ENCODE measurements at places on chromosomes 2 and 18. TPM values are rescaled to one million over a fixed set of nuclear protein-coding genes. Genes with fewer than 3 reads are reported as not detected.

DNA sequence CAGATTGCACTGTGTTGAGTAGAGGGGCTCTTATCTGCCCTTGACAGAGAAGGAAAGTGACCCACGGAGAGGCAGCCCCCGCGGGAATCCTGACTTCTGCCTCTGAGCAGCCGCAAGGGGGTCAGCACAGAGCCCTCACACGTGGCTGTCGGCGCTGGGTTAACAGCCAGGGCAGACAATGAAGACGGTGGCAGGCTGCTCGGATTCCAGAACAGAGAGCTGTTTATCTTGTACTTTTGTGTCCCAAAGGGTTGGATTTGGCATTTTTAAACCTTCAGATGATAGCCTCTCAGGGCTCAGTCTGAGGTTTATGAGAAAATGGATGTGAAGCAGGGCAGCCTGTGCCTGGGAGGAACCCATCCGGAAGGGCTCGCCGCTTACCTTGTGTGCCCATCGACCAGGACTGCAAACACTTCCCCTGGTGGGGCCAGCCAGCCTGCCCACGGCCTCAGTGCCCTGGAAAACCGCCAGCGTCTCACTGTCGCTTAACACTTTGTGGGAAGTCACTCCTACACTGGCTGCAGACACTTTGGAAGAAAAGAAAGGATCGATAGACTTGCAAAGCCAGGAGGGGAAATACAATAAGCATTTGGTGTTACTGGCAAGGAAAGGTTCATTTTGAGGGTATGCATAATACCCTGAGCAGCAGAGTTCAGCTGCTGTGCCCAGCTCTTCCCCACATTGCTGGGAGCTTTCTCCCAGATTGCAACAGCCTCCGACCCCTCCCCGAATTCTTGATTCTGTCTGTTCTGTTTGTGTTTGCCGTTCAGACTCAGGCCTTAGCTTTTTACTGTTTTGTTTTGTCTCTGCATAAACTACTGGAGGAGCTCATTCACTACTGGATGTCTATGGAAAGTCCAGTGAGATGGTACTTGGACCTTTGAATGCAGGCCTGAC is 325.3 kb upstream of the MYT1L start:
- DNase-seq = no peak

DNA sequence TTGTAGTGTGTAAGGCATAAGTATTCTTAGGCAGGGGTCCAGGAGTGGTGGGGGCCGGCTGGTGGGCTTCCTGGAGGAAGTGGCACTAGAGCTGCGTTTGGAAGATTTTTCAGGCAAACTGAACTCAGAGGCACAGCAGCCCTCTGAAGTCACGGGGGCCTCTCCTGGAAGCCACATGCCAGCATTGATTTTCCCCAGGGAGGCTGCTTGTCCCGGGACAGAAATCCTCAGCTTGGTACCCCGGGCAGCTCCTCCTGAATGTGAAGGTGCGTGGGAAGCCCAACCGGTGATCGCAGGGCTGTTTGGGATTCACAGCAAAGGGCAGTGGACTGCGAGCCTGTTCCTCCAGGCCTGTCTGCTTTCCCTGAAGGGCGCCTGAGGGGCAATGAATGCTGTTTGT is 1.6 kb upstream of the PDIA6 start:
- no peak for DNase-seq

- no peak for DNase-seq
Observed at GRCh38 chr2:43160778-43161177, 65.6 kb downstream of the ZFP36L2 start.

GRCh38 chr18:44716697-44717163 is 36.0 kb downstream of the SETBP1 start:
- DNase-seq = no peak

- no peak for DNase-seq
Observed at GRCh38 chr18:74661008-74661407, 63.3 kb downstream of the ZNF407 start.

GRCh38 chr2:13669607-13670006 is 952.9 kb downstream of the TRIB2 start:
- no peak for DNase-seq

- DNase-seq = no peak
Observed at GRCh38 chr2:119744335-119744939, 15.3 kb upstream of the PTPN4 start.

- no peak for DNase-seq
Observed at GRCh38 chr18:47928466-47928865, 2.0 kb downstream of the SMAD2 start.

GRCh38 chr2:240225660-240226475 is 85.4 kb upstream of the OTOS start:
- DNase-seq = no peak

GRCh38 chr2:190320696-190321095 is 1.1 kb upstream of the HIBCH start:
- DNase-seq = no peak

DNA sequence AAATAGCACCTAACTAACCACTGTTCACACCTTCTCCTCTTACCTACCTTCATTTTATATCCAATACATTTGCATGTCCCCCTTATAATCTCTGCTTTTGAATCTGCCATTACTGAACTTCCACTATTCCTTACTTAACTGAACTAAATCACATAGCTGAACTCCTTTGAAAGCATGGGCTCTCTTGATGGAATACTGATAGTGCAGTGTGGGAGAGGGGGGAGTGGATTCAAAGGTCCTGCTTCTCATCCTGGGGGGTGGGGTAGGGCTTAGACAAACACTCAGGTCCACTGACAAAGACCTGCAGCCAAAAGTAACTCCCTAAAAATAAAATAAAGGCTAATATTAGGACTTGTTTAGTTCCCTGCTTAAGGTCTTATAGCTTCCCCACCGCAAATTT is 8.6 kb downstream of the MCEE start:
- DNase-seq = no peak

DNA sequence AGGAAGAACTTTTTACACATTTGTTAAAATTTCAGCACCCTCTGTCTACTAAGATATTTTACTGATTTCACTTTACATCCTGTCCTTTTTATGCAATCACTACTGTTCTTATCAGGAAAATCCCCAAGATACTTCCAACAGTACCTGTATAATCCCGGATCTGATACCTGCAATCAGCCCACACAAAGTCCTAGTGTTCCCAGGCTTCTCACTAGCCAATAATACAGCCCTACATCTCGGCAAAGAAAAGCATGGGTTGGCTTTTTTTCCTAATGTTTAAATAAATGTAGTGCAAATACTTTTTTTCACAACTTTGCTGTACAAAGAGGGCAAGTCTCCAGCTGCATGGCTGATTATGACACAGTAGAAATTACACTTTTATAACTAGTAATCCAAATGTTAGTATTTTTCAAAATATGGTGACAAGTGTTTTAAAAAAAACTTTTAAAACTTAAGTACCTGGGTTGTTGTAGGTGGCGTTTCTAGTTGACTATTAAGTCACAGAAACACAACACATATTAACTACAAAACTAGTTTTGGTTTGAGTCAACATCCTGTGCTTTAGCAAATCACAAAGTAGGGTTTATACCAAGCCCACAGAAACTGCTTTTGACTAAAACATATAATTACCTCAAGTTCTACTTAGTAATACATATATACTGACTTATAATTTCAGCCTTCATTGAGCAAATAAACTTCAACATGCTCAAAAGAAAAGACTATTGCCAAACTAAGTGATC is 19.5 kb downstream of the CNOT11 start:
- DNase-seq = no peak

DNA sequence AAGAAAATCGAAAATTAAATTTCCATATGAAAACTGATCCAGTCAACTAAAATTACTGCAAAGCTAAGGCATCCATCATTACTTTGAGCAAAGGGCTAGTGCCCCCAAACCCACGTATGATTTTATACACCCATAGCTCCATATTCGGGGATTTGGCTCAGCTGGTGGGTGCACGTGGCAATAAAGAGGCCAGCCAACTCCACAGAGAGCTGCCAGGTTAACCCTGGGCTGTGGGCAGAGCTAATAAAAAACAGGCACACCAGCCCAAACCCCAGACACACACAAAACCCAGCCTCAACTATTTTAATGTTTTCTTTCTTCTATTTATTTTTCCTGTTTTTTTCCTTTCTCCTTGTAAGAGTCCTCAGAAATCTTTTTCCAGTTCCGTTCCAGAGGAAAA is 151.3 kb upstream of the SOX11 start:
- DNase-seq = no peak

- DNase-seq = no peak
Observed at GRCh38 chr2:44197816-44198215, 29.1 kb downstream of the PPM1B start.

- no peak for DNase-seq
Observed at GRCh38 chr2:75065402-75066008, 107.1 kb downstream of the POLE4 start.

DNA sequence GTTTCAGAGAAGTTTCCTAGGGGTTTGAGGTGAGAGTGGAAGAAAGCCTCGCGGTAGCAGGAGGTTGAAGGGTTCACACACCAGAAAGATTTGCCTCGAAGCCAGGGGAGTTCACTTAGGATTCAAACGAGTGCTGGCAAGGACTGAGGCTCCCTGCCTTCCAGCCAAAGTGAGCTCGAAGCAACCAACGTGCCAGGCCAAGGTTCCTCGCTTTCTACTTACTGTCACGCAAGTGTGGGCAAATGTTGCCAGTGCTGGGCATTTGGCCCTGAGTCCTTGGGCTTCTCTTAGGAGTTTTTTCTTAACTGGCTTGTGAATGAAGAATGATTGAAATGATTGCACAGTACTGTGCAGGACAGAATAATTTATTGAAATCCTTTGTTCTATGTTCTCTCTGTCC is 53.6 kb downstream of the TMEM178A start:
- DNase-seq = no peak

GRCh38 chr2:230234845-230235244 is 9.3 kb downstream of the SP140 start:
- DNase-seq = no peak

DNA sequence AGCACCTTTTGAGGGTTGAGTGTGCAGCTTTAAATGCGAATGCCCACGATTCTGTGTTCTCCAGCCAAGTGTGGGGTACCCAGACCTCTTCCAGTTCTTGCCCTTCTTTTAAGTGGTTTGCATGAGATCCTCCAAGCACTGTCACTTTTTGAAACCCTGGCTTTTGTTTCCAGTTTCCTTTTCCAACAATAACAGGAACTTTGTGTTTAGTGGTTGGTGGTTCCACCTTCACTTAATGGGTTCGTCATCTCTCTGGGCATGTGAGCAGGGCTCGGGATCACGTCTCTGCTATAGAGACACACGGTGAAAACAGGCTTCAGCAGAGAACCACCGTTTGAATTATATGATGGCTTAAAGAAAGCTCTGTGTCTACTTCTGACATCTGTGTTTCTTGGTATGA is 197.6 kb downstream of the LDLRAD4 start:
- DNase-seq = no peak

GRCh38 chr2:85792783-85793441 is 39.1 kb downstream of the ATOH8 start:
- DNase-seq = no peak

- DNase-seq = no peak
Observed at GRCh38 chr2:106076941-106077340, 117.2 kb downstream of the UXS1 start.

DNA sequence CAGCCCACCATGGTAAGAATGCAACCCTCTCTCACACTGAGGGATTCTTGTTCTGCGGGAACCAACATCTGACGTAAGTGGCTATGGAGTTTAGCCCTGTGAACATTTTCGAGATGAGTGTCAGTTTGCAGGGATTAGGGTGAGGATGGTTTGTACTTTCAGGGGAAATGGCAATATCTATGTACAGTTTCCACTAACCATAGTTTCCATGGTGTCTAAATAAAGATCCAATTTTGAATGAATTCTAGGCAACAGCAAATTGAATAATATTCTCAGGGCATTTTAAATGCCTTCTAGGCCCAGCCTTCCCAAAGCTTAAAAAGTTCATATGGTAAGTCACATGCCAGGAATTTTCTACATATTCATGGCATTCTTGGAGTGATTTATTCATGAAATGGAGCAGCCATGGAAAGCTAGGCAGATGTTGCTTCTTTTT is 105.4 kb upstream of the MMADHC start:
- no peak for DNase-seq

DNA sequence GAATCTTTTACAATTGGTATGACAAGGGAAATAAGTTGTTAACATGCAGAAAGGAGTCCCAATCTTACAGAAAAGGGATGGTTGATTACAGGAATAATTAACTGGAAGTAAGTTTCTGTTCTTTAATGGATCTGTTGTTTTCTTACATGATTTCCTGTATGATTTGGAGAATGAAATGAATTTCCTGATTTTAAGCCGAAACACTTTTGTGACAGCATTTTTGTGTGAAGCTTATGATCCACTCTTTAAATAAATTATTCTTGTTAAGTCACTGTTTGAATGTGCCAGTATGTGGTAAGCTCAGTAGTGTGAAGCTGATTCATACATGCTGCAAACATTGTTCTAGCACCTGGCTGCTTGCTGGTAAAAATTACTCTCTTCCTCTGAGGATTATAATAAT is 516.2 kb downstream of the DCDC2C start:
- DNase-seq = no peak

DNA sequence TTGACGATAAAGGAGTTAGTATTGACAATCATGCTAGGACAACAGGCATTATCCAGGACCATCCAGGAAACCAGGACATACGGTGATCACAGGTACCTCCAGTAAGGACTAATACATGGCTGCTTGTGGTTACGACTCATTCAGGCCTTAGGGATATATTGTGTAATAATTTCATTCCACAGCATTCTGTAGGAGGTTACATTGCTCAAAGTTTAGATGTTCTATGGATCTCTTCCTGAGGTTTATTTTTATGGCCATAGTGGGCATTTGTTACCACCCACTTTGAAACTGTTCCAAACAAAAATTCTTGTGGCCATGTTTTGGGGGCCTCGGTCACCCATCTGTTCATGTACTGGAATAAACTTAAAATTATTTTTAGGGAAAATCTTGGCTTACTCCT is 431.6 kb downstream of the METTL4 start:
- no peak for DNase-seq

- no peak for DNase-seq
Observed at GRCh38 chr2:230318190-230319121, 8.5 kb upstream of the SP140L start.

DNA sequence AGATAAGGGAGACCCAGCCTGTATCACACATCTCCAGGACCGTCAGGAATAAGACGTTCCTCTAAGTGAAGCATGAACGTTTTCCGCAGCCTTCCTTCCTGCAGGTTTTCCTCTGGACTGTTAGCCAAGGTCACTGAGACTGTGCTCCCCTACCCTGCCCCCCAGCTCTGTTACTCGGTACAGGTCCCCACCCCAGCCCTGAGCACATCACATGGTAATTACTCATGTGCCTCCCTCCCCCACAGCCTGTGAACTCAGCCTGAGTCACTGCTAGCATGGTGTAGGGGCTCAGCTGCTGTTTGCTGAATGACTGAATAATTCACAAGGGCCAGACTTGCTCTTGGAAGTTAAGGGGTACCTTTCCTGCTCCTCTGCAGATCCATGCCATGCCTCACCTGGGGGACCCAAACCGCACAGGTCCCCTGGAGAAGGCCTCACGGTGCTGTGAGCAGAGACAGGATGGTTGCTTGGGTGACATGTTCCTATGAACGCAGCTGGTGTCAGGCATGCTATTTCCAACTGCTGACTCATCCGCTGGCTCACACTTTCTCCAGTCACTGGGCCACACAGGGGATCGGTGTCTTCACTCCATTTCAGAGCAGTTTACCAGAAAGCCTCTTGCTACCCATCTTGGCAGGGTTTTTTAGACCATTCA is 88.2 kb downstream of the PLB1 start:
- peak; percentile 16 for DNase-seq

The DYSF gene
- 0.82 TPM for total RNA-seq

The ST6GAL2 gene
- total RNA-seq = 0.10 TPM

The EVA1A gene
- total RNA-seq = not detected

The REG3A gene
- total RNA-seq = 0.46 TPM

The EFEMP1 gene
- not detected for total RNA-seq

The CCDC178 gene
- not detected for total RNA-seq

The IHH gene
- not detected for total RNA-seq

The SLC5A7 gene
- not detected for total RNA-seq

The REG1B gene
- 6.5 TPM for total RNA-seq

The HNMT gene
- not detected for total RNA-seq

The COL4A4 gene
- total RNA-seq = 0.08 TPM

All from T-cell (primary cell).